ENCODE measurements at places on chromosomes 7 and 10.
A peak's percentile ranks its signal among the peaks of the same experiment; 100 is the strongest.

- DNase-seq: peak; percentile 8
Measured at GRCh38 chr10:128078136-128078969, 47.9 kb downstream of the MKI67 start.

DNA sequence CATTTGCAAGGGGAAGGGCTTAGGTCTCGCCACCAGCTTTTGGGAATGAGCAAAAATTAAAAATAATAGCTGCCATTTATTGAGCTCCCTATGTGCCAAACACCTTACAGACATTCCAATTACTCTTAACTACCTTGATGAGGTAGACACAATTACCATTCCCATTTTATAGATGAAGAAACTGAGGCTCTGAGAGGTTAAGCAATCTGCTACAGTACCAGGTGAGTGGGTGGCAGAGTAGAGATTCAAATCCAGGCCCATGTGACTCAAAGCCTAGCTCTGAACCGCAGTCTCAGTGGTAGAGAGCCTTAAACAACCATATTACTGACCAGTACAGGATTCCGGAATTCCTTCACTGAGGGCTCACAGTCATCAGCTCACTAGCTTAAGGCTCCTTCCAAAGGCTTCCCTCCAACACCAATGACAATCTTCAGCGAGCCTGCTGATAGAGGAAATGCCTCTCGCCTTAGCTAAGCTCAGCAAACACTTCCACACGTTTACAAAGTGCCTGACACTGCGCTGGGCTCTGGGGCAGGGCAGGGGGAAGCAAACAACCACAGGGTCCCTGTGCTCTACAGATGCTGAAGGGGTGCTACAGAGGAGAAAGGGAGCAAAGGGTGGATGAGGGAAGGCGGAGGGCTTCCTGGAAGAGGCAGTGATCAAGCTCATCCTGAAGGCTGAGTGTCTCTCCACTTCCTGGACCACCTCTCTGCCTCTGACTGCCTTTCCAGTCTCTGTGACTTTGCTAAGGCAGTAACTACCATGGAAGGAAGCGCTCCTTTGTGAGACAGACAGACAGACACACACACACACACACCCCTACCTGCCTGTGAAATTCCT, 7.4 kb downstream of the LRRC20 start:
- DNase-seq: no peak

DNA sequence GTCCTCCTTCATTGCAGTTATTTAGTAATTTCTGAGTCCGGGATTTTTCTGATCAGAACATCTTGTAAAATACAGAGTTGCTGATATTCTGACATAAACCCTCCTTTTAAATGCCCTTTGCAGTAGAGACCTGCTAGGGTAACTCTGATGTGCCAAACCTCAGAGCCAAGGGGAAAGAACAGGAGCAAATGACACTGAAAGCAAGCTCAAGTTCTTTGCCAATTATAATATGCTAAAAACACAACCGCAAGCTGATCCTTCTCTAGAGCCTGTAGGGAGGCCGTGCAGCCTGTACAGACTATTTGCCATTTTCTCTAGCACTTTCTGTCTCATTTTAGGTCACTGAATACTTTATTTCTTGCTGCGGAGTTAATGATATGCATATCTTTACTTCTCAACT, 240.4 kb downstream of the CAMK1D start:
- DNase-seq: no peak

GRCh38 chr7:151078233-151079040, 2.2 kb downstream of the FASTK start:
- DNase-seq: no peak

GRCh38 chr7:156944876-156945275, 4.6 kb upstream of the NOM1 start:
- no peak for DNase-seq

DNA sequence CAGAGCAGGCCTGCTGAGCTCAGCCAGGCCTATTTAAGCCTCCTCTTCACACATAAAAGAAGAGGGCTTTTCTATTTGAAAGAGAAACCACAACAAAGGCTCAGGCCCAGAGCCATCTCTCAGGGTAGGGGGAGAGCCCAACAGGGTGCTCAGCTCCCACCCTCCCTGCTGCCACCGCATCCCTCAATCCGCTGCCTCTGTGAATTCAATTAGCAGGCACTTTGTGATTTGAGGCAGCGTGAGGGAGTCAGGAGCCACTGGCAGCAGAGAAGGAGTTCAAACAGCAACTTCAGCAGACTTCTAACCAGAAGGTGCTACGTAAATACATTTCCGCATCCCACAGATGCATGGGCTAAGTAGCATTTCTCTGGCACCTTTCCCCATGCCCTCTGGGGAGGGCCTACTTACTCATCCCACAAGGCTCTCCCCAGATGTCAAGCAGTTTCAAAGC, 45.2 kb downstream of the LRRC20 start:
- peak; percentile 6 for DNase-seq

DNA sequence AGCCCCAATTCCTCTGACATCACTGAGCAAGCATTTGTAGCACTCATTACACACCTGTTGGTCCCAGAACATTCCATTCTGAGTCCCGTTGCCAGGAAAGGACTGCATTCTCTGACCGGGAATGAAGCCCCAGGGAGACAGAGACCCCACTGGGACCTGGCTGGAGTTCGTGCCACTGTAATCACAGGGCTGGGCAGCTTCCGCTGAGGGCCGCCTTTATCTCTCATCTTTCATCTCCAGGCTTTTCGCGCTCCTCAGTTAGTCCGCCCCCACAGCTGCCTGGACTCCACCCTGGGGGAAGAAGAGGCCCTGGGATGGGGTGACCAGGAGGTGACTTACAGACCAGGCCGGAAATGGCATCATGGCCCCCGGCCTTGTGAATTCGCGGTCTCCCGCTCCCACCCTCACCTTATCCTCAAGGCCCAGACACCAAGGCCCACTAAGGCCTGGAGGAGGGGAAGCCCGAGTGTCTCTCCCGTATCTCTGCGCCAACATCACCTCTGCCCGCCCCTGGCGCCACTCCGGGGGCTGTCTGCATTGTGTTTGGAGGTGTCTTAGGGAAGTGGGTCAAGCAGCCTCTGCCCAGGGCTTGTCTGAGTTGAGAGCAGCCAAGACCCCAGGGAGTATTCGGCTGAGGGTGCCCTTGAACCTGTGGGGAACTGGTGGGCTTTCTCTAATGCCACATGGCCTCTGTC, 75.4 kb downstream of the PROSER2 start:
- peak; percentile 31 for DNase-seq

- DNase-seq: no peak
Measured at GRCh38 chr10:76302481-76302880, 871.1 kb downstream of the LRMDA start.

DNA sequence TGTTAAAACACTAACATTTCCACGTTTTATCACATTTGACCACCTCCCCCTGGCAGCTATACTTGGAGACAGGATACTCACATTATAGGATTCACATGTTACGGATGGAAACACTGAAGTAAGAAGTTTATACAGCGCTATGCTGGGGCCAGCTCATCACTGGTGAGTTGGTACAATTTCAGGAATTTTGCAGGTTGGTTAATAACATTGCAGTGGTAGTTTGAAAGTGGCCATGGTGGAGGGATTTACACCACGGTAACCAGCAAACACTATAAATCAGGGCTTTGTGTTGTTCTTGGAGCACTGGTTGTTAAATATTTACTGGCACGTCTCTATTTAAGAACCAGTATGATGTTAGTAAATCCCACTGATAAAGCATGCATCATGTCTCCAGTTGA, 174.0 kb downstream of the GFRA1 start:
- DNase-seq: no peak

Data from NCI-H2081 (cell line).